ENCODE measurements at places on chromosomes 2 and 18.

- no peak for DNase-seq
These were observed 45.4 kb downstream of the GEMIN6 start for GRCh38 chr2:38823386-38823785.

GRCh38 chr2:85770786-85771409 is 17.1 kb downstream of the ATOH8 start:
- no peak for DNase-seq

GRCh38 chr2:134253117-134253704 is 661 bp upstream of the MGAT5 start:
- no peak for DNase-seq

GRCh38 chr2:138335036-138335435 is 166.5 kb upstream of the SPOPL start:
- no peak for DNase-seq

- DNase-seq = no peak
These were observed 26.9 kb upstream of the CABYR start for GRCh38 chr18:24111936-24112335.

DNA sequence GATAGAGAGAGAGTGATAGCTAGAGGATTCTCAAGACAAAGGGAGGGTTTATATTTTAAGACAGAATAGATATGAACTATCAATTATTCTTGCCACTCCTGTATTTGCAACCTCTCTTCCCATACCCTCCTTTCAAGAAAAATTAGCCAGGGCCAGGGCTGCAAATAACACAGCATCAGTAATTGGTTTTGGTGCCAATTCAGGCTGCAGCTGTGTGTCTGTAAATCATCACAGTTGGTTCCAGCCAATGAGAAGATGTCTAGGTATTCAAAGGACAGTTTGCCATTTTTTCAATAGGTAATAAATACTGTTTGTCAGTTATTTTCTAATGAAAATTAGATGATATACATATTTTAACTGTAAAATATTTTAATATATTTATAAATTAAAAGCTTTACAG is 73.5 kb downstream of the WDPCP start:
- DNase-seq = no peak

DNA sequence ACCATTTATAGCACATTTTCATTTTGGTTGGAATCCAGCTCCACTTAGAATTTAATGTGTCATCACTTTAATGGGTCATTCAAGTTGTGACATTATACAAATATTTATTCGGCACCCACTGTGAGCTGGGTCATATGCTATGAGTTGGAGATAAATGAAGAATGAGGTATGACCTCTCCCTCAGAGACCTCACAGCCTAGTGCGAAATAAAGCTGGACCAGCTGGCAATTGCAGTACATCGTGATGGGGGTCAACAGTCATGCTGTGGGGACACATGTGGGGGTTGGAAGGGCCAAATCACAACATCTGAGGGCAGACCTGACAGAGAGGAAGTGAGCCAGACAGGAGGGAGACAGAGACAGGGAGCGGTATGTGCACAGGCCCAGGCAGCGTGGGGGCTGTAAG is 175.4 kb downstream of the MAIP1 start:
- DNase-seq = no peak
